ENCODE measurements at places on chromosomes 7 and 10.

DNA sequence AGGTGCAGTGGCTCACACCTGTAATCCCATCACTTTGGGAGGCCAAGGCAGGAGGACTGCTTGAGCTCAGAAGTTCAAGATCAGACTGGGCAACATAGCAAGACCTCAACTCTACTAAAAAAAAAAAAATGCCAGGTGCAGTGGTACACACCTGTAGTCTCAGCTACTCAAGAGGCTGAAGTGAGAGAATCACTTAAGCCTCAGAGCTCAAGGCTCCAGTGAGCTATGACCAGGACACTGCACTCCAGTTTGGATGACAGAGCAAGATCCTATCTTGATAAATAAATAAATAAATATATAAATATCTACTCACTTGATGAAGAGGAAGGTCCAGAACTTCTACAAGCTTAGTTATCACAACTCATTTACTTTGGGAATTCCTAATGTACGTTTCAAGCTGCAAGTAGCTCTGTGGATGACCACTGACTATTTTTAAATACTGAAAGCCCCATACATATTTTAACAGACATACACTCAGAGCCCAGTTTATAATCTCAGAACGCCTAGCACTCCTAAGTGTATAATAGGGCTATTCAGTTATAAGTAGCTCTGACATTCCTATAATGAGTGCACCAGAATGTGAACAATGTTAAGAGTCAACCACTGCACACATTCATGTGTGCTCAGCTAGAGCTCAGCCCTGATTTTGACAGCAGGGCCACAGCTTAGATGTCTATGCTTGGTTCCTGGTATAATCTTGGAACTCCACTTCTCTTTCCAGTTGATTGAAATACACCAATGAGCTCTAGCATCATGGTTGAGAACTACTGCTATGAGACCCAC is 119.1 kb downstream of the CUBN start:
- DNase-seq: no peak

DNA sequence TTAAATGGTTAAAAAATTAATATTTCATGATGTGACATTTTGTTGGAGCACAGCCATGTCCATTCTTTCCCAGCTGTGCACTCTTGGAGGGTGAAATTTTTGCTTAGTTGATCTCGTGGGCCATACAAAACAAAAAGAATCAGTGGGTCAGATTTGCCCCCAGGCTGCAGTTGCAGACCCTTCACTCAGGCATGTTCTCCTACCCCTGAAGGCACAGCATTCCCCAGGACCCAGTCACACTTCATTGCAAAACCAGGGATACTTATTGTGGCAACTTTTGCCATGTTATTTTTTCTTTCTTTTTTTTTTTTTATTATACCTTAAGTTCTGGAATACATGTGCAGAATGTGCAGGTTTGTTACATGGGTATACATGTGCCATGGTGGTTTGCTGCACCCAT is 6.0 kb downstream of the TAS2R40 start:
- DNase-seq: no peak

DNA sequence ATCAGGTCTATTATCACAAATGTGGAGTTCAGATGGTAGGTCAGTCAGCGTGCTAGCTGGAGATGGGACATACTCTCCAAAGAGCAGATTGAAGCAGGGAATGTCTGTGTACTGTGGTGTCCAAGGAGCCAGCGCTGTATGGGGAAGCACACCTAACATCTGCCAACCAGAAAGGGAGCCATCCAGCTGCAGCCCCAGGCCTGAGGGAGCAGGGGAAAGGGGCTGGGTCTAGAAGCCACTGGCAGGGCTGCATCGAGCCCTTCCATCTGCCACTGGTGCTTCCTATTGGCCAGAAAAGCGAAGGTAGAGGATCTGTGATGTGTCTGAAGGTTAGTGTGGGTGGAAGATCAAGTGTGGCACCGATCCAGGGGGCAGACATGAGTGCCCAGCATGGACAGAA is 8.0 kb upstream of the RAMP3 start:
- DNase-seq: no peak

GRCh38 chr7:150950496-150951180 is 27.5 kb downstream of the KCNH2 start:
- DNase-seq: no peak

DNA sequence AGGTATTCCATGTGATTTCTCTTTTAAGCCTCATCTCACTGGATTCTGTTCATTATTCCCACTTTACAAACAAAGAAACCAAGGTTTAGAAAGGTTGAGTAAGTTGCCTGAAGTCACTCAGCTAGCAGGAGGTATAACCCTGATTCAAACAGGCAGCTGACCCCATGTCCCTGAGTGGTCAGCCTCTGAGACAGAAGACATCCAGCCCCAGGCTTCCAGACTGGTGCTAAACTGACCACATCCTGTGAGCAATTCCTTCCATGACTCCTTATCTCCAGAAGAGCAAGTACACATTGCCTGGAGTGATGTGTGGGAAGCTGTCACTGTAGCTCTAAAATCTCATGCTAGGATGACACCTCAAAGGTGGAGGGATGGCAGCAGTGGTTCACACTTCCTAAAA is 3.7 kb downstream of the PLPP4 start:
- no peak for DNase-seq

DNA sequence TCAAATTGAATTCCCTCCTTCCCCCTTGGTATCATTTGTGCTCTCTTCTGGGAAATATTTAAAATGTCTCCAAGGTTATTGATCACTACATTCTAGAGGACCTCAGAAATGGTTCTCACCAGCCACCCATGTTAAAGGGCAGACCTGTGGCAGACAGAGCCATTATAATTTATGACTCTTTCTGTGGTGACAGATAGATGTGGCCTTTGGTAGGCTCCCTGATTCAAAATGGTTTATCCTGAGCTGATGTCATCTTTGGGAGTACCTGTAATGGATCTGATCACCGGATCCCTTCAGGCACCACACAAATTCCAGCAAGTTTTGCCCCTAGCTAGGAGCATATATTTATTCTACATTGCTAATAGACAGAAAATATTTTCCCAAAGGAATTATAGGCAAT is 267.5 kb downstream of the SDK1 start:
- no peak for DNase-seq

DNA sequence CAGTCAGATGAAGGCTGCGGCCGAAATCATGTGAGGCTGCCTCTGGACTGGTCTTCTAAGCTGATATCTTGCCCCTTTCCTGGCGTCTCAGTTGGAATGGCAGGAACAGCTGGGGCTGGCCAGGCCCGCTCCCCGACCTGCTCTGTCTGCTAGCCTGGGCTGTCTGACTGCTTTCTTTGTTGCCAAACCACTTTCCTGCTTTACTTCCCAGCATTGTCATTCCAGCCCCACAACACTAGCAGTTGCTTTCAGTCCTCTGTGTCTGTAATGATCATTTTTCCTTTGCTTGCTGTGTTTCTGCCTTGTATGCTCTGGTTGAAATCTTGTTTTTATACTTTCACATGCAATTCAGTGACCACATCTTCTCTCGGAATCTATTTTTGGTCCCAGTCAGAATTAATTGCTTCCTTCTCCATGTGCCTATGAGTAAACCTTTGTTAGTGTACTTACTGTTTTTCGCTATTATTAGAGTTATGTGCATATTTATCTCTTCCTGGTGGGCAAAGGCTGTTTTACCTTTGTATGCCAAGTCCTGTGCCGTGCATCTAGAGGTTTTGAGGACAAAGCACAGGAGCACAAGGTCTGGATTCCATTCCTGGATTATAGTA is 21.6 kb downstream of the PRPF18 start:
- no peak for DNase-seq

DNA sequence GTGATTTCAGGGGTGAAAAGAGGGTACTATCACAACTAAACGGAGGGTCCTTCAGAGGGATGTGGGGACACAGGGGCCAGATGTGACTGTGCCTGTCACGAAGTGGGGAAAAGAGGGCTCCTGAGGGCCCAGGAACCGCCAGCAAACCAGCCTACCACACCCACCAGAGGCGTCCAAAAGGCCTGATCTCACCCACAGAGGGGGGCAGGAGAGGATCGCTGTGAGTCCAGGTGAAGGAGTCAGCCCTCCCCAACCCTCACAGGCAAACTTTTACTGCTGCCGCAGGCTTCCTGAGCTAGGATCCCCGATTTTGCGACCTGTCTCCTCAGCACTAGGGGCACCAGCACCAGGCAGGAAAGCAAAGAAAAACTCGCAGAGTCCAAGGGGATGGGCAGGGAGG is 64.7 kb downstream of the HIPK2 start:
- DNase-seq: no peak

GRCh38 chr7:88095-88926 is 104.1 kb upstream of the FAM20C start:
- DNase-seq: no peak

- DNase-seq: no peak
Observed at GRCh38 chr10:127485153-127485857, 63.8 kb upstream of the NPS start.

DNA sequence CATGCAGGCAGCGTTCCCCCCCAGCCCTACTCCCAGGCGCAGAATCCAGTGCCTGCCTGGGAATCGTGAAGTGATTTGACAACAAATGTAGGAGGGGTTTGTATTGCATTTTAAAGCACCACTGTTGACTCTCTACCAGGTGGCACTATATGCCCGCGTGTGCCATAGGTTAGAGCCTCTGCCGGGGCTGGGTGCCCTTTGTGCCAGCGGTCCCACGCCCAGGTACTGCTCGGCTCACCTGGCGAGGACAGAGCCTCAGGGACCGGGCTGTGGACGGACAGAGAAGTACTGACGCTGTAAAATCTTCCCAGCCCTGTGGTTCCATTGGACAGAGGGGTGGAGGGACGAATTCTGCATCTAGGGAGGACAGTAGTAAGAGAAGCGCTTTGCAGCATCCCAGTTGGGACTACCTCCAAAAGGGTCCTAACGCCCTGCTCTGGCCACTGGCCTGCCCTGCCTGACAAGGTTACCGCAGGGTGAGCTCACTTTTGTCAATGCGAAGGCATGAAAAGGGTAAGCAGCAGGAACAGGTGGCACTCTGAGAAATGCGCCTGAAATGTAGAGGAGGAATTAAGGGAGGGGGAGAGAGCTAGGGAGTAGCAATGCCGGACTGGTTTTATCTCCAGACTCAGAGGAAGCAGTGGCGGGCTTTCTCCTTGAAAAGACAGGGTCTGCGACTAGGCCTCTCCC is 788 bp upstream of the CACNA2D1 start:
- DNase-seq: no peak

DNA sequence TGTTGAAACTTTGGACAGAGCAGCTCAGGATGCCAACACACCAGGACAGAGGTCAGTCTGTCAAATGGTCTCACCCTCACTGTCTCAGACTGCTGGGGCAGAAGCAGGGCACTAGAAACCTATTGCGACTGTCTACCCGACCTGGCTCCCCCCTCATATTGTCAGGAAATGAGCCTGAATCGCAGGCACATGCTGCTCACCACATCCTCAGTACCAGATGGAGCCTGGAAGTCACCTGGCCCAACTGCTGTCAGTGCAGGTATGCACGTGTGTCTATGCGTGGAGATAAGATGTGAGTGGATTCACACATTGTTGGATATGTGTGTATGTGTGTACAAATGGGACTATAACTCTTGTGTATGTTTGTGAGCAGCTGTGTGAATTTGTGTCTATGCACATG is 3.2 kb upstream of the CDHR1 start:
- no peak for DNase-seq

DNA sequence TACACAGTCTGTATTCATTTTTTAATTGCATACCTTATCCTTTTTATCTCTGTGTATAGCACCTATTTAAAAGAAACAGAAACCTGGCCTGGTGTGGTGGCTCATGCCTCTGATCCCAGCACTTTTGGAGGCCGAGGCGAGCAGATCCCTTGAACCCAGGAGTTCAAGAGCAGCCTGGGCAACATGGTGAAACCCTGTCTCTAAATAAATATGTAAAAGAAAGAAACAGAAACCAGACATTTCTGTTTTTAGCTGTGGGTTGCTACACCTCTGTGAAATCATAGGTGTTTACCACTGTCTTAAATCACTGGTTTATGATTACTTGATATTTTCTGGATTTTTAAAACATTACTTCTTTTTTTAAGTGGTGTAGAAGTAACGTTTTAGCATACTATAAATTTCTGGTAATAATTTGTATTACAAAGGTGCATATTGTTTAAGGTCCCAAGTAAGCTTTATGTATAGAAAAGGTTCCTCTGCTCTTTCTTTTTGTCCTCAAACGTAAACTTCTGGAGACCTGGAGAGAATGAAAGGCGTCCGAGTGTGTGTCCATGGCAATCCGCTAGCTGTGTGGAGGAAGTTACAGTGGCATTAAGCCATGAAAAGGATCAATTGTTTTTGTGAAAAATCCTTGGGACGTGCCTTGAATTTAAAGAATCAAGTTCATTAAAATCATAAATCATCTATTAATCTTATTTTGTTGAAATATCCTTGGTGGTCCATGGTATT is 41.1 kb downstream of the PTPRZ1 start:
- no peak for DNase-seq

- DNase-seq: no peak
Observed at GRCh38 chr10:9362721-9363120, 1308.2 kb downstream of the GATA3 start.

GRCh38 chr7:131781-132482 is 60.4 kb upstream of the FAM20C start:
- DNase-seq: no peak

DNA sequence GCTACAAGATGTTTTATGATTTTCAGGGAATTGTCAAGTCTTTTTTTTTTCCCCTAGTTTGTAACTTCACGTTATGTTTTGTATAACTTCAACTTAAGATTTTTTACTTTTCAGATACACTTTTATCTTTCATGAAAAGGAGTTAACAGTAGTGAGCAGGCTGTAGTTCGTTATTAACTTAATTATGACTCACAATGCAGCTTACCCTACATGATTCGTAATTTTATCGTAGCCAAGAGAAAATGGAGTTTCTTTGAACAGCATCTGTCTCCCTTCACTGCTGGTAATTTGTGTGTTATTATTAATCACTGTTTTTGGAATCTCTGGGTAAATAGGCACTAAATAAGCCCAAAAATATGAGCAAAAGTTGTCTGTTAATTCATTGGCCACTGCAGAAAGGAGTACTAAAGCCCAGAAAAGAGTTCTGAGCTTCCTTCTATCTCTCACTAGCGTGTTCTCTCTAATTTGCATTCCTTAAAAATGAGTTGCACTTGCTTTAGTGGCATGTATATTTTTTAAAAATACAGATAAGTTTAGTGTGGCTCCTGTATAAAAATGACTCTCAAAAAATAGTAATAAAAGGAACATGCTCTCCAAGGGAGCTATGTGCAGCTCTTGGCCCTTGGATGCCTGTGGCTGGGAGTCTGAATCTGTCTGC is 36.1 kb downstream of the RALA start:
- DNase-seq: no peak

DNA sequence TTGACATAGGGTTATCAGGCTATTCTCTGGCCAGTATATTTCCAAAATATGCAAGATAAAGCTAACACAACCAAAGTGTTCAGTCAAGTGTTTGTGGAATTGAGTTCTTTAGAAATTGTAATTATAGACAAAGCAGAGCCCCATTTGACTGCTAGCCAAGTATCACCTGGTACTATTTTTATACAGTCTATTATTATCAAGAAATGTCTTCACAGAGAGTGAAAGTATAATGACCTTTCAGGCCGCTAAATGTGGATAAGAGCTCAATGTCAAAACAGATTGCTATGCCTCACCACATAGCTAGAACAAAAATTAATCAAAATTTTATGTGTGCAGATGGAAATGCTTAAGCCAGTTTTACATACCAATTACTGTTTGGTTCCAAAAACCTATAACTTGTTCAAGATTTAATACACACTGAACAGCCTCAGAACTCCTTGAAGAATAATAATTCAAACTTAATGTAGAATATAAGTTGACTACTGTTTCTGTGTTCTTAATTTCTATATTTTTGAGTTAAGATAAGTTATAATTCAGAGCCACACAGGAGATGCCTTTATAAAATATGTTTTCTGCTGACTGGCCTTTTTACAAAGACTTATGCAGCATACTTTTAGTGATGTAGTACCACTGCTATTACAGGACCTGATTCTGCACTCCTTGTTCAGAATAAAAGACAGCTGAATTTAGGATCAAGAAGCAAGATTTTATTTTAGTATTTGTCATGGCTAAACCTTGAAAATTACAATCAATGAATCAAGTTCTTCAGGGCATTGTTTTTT is 31.0 kb downstream of the PRPS1L1 start:
- DNase-seq: no peak
